GM13977 (cell line): ENCODE measurements at places on chromosomes 2 and 18.
A peak's percentile ranks its signal among the peaks of the same experiment; 100 is the strongest.

- no peak for DNase-seq
These were observed 9.0 kb downstream of the CDH2 start for GRCh38 chr18:28167835-28168349.

DNA sequence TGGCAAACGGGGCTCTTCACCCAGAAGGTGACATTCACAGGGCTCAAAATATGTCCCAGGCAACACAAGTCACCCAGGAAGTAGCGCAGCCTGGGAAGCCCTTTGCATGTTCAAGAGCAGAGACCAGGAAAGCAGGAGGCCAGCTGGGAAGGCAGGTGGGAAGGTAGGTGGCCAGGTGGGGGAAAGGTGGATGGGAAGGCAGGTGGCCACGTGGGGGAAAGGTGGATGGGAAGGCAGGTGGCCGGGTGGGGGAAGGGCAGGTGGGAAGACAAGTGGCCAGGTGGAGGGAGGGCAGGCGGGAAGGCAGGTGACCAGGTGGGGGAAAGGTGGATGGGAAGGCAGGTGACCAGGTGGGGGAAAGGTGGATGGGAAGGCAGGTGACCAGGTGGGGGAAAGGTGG, 102.7 kb downstream of the ZNF516 start:
- no peak for DNase-seq

DNA sequence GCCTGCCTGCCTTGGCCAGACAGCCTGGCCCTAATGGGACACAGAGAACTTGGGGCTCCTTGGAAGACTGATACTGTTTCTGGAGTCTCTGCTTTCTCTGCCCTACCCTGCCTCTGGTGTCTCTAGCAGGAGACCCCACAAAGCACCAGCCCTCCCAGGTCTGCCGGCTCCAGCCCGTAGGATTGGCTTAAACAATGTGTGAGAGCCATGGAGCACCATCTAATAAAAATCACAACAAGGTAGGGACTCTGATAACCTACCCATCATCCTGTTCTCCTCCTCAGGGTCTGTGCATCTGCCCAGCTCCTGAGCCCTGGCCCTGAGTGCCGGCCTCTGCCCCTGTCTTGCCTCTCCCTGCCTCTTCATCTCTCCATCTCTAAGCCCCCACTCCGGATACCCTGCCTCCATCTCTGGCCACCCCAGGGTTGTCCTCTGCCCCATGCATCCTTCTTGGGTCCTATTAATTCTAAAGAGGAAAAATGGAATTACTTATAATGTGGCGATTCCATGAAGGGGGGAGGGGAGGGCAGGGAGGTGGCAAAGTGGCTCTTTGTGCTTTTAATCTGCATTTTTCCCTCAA, 1.2 kb upstream of the ECEL1 start:
- no peak for DNase-seq

GRCh38 chr18:74930616-74931015, 278.3 kb downstream of the PTGR3 start:
- no peak for DNase-seq

DNA sequence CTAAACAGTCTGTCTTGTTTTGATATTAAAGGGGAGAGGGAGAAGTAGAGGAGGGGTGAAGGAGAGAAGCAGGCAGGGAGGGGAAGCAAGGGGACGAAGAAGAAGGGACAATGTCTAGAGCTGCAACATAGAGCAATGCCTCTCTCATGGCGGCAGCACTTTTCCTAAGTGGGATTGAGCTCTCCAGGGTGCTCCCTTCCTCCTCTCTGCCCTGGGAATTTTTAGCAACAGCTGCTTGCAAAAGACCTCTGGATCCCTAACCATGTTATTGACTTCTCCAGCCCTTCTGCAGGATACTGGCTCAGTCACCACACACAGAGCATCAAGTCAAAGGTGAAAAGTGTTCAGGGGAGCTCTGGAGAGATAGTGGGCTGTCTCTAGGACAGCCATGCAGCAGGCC, 734.9 kb downstream of the EPHA4 start:
- no peak for DNase-seq

- no peak for DNase-seq
These were observed 75.6 kb downstream of the ATL2 start for GRCh38 chr2:38301340-38301968.

DNA sequence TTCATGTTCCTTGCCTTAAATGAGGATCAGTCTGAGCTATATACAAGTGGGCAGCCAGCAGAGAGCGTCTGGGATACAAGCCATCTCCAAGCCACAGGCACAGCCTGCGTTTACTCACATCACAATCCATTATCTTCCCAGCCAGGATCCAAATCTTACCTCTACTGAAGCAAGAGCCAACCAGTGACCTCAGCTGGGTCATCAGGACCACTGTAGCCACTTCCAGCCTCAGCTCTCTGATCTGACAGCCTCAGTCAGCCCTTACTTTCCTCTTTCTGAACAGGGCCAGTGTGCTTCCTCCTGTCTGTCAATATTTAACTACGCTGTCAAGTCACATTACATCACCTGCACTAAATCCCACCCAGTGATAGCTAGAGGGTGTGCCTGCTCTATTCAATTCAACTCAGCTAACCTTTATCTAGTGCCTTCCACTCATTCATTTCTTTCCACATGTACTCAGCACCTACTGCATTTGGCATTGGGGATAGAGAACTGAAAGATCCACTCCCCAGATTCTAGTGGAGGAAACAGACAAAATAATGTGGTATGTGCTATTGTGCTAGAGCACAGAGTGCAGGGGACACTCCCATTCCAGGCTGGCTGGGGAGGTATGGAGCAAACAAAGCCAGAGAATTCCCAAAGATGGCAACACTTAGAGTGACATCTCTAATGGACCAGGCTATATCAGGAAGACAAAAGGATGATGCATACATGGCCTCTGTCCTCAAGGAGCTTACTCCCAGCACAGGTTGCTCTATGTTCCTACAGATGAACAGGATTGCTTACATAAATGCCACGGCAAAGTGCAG, 146.5 kb downstream of the NCKAP5 start:
- DNase-seq: no peak

- no peak for DNase-seq
These were observed 103.3 kb downstream of the METTL4 start for GRCh38 chr18:2468051-2468450.

DNA sequence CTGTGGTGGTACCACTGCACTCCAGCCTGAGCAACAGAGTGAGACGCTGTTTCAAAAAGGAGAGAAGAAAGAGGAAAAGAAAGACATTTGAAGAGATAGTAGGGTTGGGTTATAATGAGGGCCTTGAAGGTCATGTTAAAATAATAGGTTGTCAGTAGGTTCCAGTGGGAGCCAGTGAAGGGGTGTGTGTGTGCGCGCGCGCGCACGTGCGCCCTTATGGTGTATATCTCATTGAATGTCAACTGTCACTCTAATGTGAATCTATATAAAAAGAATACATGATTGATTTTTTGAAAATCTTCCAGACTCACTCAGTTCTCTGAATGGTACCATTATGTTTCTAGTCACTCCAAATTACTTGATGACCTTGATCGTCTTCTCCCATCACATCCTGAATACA, 9.1 kb downstream of the ZCCHC2 start:
- no peak for DNase-seq

- DNase-seq: no peak
These were observed 558.2 kb upstream of the TNP1 start for GRCh38 chr2:217418090-217418489.

DNA sequence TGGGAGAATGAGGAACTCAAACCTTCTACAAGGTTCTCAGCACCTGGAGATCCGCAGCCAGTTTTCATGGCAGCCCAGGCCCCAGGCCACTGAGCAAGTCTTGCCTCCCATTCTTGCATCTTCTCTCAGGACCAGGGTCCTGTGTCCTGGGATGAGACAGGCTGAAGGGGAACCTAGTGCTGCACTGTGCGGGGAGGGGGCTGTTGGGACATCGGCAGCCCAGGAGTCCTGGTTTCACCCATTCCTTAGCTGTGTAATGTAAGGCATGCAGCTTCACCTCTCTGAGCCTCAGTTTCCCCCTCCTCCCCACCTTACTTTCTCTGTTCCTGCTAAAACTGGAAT, 43.9 kb downstream of the TNS1 start:
- no peak for DNase-seq

GRCh38 chr2:206558492-206558891, 83.8 kb upstream of the FAM237A start:
- DNase-seq: no peak

GRCh38 chr2:10273215-10274175, 29.2 kb upstream of the HPCAL1 start:
- no peak for DNase-seq

GRCh38 chr2:8402222-8402621, 279.6 kb upstream of the ID2 start:
- no peak for DNase-seq

- no peak for DNase-seq
These were observed 113.7 kb downstream of the EPB41L3 start for GRCh38 chr18:5430131-5430530.

GRCh38 chr2:15189216-15189615, 371.9 kb downstream of the NBAS start:
- no peak for DNase-seq

- no peak for DNase-seq
These were observed 65.7 kb upstream of the POMC start for GRCh38 chr2:25233916-25234605.

GRCh38 chr18:35919179-35919578, 53.3 kb upstream of the RMP24 start:
- no peak for DNase-seq

- DNase-seq: peak; percentile 34
These were observed 56.8 kb downstream of the SRD5A2 start for GRCh38 chr2:31523871-31524492.

- DNase-seq: peak; percentile 77
These were observed at the start of gene AFF3 for GRCh38 chr2:100142393-100142792. Gene AFF3, minus strand, starts transcription at chr2:100142590. Its CDS starts 38,136 bp downstream, at chr2:100104454.

DNA sequence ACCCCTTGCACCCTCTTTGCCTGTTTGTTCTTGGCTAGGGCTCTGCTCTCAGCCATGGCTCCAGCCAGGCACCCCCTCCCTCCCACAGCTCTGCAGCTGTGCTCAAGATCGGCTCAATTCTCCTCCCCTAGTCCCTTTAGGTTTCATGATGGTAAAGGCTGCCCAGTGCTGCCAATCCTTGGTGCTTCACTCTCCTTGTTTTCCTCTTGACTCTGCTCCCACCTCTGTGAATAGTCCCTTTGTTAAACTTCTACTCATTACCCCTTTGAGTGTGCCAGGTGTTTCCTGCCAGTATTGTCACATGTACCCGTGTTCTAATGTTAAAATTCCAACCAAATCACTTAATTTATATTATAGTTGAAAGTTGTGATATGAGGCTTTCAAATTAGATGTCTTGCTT, 101.0 kb upstream of the CERS6 start:
- DNase-seq: no peak

DNA sequence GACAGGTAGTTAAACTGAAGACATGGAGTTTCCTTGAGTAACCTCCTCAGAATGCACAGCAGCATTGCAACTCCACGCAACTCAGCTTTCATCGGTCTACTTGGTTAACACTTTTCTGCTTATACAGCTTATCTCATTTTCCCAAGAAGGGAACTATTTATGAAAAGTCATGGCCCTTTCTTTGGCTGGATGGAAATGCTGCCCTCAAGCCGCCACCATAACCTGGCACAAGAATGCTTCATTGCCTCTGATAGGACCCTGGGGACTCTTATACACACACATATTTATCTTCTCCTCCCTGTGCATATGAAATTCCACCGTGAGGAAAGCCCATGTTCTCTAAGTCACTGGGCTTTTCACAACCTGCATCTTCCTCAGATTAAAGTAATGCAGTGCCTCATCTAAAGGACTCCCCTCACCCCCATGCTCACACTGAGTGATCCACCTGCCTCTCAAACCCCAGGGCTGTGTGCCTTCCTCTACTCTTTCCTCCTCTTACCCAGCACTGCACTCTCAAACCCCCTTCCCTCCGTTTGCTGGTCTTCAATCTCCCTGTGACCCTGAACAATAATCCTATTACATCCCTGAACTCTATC, 192.0 kb upstream of the HNRNPA3 start:
- no peak for DNase-seq

GRCh38 chr2:16430846-16431245, 234.8 kb downstream of the CYRIA start:
- DNase-seq: no peak

DNA sequence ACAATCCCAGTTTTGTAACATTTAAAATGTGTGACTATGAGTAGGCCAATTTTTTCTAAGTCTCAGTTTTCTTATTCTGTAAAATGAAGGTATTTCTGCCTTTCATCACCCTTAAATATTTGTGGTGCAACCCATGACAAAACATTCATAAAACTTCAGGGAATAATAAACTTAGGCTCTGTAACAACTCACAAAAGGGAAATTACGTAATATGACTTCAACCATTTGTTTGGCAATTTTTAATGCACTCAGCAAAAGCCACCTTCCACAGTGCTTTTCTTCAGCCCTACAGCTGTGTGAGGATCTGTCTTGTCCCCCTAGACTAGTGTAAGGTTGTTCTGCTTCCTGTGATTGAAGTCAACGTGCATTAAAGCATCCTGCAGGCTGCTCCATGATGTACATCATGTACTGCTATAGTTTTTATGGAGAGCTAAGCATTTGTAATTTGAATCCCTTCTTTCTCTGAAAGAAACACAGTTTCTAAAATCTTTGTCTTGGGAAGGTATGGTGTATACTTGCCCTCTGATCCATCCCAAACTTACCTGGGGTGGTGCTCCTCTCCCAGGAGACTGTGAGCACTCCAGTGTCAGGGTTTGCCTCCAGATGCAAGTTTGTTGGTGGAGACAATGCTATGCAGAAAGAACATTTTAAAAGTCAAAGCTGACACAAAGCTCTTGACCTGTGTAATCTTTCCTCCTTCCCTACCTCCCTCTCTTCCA, 39.1 kb downstream of the FN1 start:
- no peak for DNase-seq

DNA sequence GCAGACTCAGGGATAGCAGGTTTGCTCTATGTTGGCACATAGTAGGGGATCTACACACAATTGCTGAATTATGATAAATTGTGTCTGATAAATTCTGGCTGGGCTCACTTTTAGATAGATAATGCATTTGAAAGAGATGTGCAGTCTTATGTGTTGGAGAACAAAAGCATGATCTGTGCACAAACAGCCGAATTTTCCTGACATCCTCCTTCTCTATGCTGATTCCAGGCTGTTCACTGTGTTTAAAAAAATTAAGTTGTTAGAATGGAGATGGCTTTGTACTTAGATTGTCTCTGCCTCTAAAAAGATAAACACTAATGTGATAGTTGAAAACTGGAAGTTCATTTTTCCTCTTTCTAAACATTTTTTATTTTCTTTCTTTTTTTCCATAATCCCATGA, 2.1 kb downstream of the CERS6 start:
- DNase-seq: no peak
